ENCODE measurements at places on chromosomes 12 and 14.

DNA sequence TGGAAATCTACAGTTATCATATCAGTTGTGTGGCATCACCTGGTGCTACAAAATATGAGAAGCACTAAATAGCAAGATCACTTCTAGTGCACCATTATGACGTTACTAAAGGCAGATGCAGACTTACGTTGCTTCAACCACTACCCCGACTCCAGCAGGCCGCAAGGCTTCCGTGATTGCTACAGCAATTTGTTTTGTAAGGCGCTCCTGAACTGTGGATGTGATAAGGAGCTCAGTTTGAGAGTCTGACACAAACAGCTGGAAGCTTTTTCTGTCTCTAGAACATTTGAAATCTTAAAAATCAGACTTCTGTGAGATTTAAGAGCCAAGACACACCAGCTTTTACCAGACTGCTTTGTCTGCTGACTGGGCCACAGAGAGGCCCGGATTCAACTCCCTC is 57.0 kb downstream of the GCH1 start:
- no peak for DNase-seq

GRCh38 chr12:52211716-52212585 is 20.1 kb upstream of the KRT80 start:
- DNase-seq = no peak

- DNase-seq = no peak
These were observed 49.6 kb downstream of the CMKLR1 start for GRCh38 chr12:108289350-108290161.

DNA sequence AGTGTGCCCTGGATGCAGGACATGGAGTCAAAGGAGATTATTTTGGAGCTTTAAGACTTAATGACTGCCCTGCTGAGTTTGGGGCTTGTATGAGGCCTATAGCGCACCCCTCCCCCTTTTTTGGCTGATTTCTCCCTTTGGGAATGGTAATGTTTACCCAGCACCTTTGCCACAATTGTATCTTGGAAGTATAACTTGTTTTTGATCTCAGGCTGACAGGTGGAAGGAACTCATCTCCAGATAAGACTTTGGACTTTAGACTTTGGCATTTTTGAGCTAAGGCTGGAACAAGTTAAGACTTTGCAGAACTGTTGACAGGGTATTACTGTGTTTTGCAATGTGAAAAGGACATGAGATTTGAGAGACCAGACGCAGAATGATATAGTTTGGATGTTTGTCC is 110.5 kb downstream of the DERA start:
- DNase-seq = no peak

- no peak for DNase-seq
These were observed 18.6 kb downstream of the TEAD4 start for GRCh38 chr12:2977776-2978175.

GRCh38 chr12:67662910-67663538 is 14.5 kb downstream of the DYRK2 start:
- no peak for DNase-seq

GRCh38 chr12:51620448-51620847 is 29.4 kb downstream of the SCN8A start:
- no peak for DNase-seq

GRCh38 chr14:73753887-73754795 is 40.0 kb upstream of the PNMA1 start:
- DNase-seq = peak; percentile 41

DNA sequence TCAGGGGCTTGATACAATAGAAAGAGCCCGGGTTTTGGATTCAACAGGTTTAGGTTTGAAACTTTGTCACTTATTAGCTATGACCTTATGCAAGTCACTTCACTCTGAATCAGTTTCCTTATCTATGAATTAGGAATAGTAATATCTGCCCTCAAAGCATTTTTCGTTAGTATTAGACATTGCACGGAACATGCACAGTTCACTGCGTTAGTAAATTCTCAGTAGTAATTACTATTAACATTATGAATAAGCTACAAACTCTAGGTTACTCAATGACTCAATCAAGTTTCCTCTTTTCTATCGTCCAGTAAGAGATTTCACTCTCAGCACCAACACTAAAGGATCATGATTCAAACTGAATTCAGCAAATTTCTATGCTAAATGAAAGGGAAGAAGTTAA is 150.3 kb downstream of the CEP83 start:
- DNase-seq = no peak

DNA sequence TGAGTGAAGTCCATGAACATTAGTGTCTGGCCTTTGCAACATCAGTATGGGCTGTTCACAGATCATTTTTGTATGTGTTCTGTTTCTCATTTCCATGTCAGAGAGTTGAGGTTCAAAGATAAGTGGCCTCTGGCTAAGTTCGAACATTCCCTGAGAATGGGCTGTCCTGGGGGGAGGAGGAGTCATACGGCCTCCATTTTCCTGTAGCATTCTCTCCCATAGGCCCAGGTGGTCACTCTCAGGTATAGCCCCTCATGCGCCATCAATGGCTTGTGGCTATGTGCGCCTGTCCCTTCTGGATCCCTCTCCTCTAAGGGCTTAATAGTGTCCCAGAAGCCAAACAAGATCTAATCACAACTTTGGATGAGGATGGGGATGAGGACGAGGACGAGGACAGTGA is 165.0 kb downstream of the PAX9 start:
- no peak for DNase-seq

DNA sequence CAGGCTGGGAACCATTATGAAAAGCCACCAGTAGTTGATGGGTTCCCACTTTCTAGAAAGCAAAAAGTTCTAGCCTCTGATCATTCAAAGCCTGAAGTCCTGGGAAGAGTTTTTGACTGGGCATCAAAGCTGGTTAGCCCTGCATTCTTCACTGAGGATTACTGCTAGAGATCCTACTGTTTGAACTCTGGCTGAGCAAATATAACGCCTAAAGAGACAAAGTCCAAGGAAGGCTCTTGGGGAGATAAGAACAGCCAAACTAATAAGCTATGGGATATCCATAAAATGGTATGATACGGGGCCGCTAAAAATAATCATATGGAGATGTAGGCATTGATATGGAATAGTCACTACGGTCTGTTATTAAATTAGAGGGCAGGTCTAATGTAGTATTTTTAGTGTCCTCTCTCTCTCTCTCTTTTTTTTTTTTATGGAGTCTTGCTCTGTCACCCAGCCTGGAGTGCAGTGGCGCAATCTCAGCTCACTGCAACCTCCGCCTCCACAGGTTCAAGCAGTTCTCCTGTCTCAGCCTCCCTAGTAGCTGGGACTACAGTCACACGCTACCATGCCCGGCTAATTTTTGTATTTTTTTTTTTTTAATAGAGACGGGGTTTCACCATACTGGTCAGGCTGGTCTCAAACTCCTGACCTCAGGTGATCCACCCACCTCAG is 35.5 kb downstream of the PLXNC1 start:
- DNase-seq = no peak

DNA sequence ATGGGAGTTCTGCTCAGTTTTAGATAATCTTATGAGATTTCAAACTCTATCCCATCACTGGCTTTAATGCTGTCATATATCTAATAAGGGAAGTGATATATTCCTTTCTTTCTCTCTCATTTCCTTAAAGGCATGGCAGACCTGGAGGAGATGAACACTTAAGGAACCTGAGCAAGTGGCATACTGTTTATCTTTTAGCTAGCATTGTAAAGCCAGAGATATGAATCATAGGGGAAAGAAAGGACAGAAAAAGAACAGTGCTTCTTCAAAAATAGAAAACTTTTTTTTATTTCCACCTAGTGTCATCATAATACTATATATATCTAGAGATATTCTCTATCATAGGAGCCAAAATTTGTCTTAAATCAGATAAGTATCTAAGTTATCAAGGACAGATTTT is 68.3 kb upstream of the PSMA6 start:
- no peak for DNase-seq

GRCh38 chr12:52126605-52127578 is 47.4 kb downstream of the SMIM41 start:
- DNase-seq = peak; percentile 49

GRCh38 chr12:116280595-116281290 is 3.2 kb upstream of the MED13L start:
- no peak for DNase-seq

GRCh38 chr12:62998454-62998853 is 63.5 kb upstream of the PPM1H start:
- no peak for DNase-seq

GRCh38 chr14:64746298-64747250 is 42.4 kb downstream of the PLEKHG3 start:
- DNase-seq = no peak

GRCh38 chr14:32396885-32397284 is 67.8 kb downstream of the AKAP6 start:
- no peak for DNase-seq

Data from heart right ventricle (tissue), 16 donors.